ENCODE measurements at places on chromosomes 5 and 9.

- DNase-seq = no peak
Measured at GRCh38 chr5:90473396-90474234, 956 bp downstream of the MBLAC2 start.

- no peak for DNase-seq
Measured at GRCh38 chr9:100350188-100350587, 2.6 kb downstream of the TEX10 start.

GRCh38 chr9:70111641-70112236, 68.1 kb downstream of the MAMDC2 start:
- DNase-seq = no peak

DNA sequence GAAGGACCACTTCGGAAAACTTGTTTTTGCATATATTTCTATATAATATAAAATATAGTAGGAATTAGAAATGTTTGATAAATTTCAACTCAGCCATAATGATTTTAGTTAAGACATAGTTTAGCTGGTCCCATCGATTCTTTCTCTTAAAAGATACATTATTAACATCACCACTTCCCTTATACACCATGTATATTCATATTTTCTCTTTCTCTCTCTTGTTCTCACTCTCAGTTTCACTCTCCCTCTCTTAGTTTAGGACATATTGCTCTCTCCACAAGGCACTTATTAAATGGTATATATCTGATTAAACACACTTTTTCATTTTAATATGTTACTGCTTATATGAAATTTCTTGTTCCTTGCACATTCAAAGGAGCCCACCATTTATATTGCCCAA, 90.1 kb upstream of the RASEF start:
- no peak for DNase-seq

DNA sequence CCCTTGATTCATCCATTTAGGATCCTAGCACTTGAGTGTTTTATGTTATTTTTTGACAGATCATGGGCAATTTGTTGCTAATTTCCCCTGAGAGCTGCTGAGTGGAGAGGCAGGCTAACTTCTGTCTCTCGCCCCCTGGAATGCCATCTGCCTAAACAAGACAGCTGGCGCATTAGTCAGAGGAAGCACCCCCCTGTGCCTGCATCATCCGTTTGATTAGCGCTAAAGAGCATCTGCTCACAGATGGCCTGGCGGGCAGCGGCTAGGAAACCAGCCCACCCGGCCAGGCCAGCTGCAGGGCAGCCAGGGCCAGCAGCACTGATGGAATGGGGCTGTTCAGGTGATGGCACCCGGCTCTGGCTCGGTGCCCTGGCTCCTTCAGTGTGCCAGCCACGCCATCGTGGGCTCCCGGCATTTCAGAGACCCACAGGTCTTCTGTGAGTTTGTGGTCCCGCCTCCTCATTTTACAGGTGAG, 22.9 kb upstream of the ASS1 start:
- no peak for DNase-seq
